ENCODE measurements at places on chromosomes 1 and 21.

DNA sequence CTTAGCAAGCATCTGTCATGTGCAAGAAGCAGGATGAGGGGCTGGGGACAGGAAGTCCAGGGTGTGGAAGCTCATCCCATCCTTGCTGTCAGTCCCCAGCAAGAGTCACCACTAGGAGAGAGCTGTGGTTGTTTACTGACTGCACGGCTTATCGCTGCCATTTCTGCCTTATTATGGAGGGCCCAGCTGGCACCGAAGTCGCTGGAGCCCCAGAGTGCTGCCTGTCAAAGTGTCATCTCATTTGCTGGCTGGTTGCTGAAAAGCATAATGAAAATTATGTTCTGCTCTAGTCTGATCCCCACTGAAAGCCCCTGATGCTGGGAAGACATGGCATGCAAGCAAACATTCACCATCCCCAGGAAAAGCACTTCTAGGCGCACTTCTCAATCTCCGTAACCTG, 642.7 kb downstream of the NPHP4 start:
- DNase-seq, result no peak

GRCh38 chr1:186404454-186405051, 28.9 kb downstream of the ODR4 start:
- DNase-seq, result no peak

DNA sequence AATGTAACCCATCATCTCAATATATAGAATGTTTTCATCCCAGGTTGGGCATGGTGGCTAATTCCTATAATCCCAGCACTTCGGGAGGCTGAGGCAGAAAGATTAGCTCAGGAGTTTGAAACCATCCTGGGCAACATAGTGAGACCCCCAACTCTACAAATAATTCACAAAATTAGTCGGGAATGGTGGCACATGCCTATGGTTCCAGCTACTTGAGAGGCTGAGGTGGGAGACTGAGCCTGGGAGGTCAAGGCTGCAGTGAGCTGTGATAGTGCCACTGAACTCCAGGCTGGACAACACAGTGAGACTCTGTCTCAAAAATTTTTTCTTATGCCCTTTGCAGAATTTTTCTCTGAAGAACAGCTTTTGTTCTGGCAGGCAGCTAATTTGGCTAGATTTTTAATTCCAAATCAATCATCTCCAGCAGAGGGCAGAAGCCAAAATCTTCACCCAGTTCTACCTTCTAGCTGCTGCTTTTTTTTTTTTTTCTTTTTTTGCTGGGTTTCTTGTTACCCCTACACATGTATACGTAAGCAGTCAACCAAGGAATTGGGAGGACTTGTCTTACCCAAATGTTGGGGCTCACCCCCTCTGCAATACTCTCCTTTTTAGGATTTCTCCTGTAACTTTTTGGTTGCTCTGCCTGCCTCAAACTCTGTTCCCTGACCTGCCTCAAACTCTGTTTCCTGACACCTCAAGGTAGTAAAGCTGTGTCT, 2.7 kb upstream of the RAD54L start:
- DNase-seq, result no peak

DNA sequence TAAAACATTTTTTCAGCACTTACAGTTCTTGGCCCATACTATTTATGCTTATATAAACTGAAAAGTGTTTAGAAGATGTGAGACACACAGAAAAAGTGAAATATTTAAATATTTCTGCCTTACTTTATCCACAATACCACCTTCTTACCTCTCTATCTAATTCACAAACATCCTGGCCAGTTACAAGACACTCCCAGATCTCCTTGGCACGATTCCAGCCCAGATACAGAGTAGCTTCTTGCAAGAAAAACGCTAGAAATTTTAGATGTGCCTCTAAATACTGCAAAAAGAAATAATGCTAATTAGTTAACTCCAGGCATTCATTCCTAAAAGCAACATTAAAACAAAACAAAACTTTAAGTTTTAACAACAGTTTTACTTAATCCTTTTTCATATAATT, 68.4 kb downstream of the USP24 start:
- DNase-seq, result no peak

DNA sequence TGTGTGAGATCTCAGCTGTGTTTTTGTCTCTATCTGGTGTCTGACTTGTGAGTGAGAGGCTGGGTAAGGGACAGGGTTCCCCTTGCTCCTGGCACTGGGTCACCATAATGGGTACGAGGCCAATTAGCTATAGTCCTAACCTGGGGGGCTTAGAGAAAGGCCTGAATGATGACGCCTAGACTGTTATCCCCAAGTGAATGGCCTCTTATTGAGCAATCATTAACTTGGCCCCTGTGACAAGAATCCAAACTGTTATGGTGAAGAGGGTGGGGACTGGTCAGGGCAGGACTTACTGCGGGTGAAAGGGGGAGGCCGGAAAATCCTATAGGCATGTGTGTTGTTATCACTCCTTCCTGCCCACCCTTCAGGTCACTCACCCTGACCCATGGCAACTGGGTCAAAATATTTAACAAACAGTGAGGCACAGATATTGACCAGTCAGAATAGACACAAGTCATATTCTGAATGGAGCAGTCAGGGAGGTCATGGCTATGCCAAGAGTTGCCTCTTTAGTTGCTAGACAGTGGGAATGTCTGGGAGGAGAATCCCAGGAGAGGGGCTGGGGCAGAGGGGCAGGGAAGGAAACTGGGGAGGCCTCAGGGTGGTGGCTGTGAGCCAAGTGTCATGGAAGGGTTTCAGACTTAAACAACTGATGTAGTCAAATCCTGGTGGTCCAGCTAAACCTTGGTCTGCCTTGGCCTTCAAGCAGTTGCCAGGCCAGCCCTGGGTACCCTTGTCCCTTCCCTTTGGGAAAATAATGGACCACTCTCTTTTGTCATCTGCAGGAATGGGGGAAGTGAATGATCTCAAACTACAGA, 3.2 kb downstream of the NR0B2 start:
- no peak for DNase-seq

DNA sequence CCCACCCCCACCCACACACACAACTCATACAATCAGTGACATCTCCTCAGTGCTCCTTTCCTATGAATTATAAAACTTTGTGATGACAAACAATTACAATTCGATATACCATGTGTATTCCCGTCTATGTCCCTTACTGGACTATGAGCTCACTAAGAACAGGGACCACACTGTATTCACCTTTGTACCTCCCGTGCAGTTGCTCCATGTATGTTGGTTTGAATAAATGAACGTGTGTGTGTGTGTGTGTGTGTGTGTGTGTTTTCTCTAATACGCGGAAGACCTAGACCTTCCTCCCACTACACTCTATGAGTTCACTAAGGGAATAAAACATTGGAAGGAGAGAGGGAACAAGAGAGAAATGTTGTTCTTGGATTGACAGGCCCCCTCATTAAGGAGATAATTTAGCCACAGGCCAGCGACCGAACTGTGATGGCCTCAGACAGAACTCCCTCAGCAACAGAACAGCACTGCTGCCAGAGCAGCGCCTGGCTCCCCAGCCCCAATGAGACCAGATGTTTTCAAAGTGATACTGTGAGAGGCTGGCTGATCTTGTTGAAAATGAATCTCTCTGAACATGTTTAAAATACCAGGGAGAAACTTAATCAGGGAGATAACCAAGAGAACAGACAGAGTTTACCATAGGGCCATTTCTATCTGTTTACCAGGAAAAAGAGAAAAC, 21.7 kb downstream of the BCAR3 start:
- DNase-seq, result no peak

DNA sequence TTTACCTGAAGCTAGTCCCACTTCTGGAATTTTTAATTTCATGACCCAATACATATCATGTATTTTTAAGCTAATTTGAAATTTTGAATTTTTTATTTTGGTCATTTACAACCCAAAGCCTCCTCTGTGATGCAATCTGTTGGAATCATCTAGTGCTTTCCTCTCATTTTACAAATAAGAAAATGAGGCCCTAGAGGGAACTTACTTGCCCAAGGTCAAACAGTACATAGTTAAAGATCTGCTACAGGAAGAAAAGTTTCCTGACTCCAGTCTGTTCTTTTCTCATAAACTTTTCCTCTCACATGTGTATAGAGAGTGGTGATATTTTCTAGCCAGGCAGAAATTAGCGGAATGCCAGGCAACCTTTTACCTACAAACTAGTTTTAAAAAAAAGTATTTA, 59.3 kb upstream of the DPT start:
- no peak for DNase-seq

- no peak for DNase-seq
These were observed 83.3 kb upstream of the PGBD5 start for GRCh38 chr1:230509281-230509977.

DNA sequence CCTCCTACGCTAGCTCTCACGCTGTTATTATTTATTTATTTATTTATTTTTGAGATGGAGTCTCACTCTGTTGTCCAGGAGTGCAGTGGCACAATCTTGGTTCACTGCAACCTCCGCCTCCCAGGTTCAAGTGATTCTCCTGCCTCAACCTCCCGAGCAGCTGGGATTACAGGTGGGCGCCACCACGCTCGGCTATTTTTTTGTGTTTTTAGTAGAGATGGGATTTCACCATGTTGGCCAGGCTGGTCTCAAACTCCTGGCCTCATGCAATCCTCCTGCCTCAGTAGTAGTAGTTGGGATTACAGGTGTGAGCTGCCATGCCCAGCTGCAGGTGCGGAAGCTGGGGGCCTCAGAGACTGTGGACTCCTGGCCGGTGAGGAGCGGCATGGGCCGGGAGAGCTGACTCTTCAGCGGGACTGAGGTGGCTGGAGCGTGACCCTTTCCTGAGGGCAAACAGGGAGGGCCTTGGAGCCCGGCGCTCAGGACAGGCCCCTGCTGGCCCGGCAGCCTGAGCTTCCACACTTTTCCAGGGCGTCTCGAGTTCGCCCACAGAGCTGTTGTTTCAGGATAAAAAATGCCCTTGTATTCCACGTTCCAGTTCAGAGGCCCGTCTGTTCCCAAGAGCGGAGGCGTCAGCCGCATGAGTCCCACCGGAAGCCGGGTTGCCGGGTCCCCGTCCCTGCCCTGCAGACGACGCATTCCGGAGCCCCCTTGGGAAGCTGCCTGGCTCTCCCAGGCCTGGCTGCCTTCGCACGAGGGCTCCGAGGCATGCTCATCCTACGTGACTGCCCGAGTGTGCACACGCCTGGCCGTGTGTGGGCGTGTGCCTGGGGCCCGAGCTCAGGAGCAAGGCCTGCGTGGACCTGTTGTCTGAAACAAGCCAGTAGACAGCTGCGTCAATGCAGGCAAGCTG, 126.2 kb downstream of the SIK1 start:
- DNase-seq, result no peak

DNA sequence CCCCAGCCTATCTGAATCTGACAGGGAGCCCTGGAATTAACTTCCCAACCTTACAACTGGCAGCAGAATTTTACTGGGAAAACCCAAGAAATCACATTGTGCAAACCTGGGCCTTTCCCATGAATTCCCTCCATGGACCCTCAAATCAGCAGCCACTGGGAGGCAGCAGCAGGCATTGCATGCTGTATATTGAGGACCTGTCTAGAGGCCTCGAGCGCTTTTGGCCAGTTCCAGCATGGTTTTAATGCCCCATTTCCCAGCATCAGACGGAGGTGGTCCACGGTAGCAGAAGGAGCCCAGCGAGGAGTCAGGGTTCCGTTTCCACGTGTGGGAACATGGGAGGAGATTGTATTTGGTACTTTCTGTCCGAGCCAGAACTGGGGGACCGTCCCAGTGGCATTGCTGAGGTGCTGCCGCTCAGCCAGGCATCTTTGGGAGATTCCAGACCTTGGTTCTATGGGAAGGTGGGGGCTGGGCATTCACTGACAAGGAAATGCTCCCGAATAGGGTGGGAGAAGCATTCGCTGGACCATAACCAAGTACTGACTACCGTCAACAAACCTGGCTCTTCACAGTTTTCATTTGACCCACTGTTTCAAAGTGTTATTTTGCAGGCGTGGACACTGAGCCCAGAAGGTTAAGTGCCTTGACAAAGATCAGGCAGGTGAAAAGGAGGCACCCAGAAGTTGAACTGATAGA, 15.9 kb downstream of the BMP8A start:
- DNase-seq, result no peak

DNA sequence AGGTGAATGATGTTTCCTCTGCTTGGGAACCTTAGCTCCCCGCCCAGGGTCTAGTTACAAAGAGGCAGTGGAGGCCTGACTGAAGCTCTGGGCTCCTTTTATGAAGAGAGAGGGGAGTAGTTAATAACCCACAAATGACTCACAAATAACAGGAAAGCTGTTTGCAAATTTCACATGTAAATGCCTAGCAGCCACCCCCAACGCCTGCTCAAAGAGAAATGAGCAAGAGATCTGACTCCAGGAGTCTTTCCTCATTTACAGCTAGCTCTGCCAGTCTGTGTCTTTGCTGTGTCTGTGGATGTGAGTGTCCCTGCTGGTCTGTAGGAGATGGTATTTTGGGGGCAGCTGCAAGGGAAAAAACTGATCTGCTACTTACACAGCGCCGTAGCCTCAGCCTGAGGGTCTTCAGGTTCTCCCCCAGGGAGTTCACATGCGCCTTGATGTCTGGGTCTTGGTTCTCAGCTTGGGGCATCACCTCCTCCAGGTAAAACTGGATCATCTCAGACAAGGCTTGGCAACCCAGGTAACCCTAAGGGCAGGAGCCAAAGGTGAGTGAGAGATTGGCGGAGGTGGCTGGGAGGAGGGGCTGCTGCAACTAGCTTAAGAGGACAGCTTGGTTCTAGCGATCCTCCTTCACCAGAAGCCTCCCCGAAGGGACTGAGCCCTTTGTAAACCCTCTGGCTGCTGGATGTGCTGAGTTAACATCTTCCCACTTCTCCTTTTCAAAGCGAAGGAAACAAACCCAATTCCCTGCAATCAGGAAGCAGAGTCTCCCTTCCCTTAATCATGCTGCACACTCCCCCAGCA, at the start of gene IL19:
Gene IL19, plus strand, starts transcription at position 243 of the 807 bp plus-strand sequence. CDS start 65,890 bp downstream, outside the sequence.
- DNase-seq, result no peak

DNA sequence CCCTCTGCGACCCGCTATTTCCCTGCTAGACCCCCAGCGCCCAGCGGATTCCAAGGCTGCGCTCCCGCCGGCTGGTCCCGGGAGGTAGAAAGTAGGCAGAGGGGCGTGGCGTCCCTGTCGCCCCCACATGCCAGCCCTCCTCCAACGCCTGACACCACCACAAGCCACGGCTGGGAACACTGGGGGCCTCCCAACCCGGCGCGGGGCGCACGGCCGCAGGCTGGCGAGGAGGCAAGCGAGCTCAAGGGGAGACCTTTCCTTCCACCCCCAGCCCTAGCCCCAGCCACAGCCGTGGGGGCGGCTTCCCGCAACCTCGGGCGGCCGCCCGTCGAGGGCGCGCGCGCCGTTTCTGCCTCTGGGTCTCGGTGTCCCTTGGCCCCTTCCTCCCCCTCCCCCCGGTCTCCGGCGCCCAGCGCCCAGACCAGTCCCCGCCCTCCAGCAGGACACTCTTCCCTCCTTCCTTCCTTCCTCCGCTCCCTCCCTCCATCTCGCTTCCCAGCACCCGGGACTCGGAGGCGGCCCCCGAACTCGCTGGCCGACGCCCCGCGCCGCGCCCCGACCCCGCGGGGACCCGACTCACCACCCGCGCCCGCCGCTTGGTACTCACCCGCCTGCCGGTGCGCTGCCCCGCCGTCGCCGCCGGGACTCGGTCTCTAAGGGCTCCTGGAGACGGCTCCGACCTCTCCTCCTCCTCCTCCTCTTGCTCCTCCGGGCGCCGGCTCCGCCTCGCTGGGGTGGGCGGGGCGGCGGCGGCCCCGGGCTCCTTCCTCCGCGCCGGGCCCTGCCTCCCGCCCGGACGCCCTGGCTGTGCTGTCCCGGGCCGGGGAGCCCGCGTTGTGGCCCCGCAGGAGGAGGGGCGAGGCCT, at the start of gene GNG12:
Gene GNG12, minus strand, starts transcription at position 731 of the 865 bp plus-strand sequence. CDS start 125,781 bp downstream, outside the sequence.
- no peak for DNase-seq

GRCh38 chr1:235105051-235106043, 23.3 kb downstream of the TOMM20 start:
- no peak for DNase-seq
